Ecto neural progenitor cell (in vitro differentiated cells): ENCODE measurements at places on chromosomes 1 and 21.

- DNase-seq, result no peak
Measured at GRCh38 chr1:160096274-160097116, 1.9 kb downstream of the IGSF8 start.

DNA sequence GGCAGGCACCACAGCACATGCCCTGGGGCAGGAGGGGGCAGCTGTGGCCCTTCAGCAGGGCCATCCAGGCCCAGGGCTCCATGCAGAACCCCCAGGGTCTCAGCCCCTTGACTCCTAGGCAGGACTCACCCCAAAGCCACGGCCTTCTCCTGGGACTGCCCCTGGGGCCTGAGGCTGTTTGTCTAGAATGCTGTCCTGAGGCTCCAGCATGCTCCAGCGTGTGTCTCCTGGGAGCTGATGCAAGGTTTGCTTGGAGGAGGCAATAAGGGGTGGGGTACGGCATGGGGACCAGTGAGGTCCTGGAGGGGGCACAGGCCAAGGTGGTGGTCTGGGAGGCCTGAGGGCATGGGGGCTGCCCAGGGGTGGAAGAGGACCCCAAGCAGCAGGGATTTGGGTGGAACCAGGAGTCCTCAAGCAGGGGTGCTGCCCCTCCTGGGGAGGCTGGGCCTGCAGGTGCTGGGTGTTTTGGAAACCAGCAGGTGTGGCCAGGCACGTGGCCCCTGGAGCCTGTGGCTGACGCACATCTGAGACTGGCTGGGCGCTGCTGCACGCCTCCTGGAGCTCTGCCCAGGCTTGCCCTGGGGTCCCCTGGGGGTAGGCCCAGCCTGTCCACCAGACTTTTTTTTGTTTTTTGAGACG lies 7.8 kb upstream of the CALML6 start:
- no peak for DNase-seq

DNA sequence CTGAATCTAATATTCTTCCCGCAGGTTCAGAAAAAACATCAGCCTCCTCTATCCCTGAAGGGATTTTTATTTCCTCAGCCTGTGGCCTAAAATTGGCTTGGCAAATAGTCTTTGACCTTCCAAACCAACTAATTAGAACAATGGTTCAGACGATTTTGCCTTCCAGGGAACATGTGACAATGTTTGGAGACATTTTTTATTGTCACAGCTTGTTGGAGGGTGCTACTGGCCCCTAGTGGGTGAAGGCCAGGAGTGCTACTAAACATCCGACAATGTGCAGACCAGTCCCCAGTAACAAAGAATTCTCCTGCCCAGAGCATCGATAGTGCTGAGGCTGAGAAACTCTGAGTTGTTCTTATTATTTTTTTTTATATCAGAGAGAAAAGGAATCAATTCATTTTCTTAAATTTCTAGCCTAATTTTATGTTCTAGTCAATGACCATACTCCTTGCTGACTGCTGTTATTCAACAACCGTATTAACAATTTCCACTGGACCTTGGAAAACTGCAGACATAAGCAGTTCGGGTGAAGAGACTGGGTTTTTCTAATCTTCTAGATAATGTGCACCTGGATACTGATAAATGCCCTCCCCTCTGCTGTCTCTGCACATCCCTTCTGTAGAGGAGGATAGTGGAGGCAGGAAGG lies 280.7 kb downstream of the LMX1A start:
- DNase-seq, result no peak

DNA sequence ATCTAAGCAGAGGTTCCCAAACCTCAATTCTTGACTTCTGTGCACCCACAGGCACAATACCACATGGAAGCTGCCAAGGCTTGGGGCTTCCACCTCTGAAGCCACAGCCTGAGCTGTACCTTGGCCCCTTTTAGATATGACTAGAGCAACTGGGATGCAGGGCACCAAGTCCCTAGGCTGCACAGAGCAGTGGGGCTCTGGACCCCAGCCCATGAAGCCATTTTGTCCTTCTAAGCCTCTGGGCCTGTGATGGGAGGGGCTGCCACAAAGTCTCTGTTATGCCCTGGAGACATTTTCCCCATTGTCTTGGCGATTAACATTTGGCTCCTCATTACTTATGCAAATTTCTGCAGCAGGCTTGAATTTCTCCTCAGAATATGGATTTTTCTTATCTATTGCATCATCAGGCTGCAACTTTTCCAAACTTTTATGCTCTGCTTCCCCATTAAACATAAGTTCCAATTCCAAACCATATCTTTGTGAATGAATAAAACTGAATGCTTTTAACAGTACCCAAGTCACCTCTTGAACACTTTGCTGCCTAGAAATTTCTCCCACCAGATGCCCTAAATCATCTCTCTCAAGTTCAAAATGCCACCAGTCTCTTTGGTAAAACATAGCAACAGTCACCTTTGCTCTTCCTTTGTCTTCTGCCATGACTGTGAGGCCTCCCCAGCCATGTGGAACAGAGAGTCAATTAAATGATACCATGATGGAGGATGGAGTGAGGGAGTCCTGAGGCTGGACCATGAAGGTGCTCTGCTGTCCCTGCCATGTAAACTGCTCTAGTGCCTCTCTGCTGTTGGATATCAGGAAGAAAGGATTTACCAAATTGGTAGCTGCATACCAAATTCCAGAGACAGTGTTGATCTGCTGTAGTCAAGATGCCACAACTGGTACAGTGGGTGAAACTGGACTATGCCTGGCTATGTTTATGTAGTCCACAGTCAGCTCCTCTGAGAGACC lies 37.6 kb downstream of the RUNX3 start:
- DNase-seq, result peak; percentile 13

DNA sequence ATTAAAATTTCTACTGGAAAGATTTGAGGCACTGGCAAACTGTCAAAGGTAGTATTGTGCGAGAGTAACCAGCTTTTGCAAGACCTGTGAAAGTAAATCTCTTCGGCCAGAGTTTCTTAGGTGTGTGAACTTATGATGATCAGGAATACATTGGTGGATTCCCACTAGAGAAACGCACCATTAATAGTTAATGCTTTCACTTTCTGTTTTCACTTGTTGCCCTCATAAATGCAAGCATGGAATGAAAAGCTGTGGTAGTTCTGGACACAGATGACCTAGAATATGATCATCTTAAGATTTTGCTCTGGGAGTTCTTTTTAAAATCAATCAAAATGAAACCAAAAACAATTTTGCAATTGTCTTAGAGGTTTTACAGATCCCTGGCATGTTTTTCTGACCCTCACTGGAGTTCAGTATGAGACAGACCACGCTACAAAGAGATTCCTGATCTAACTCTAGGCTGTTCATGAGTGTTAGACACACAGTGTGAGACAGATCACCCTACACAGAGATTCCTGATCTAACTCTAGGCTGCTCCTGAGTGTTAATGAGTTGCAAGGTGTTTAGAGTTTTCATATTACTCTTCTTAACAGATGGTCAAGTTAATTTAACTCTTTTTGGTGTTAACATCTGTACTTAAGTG lies 98.8 kb downstream of the SDCCAG8 start:
- no peak for DNase-seq

DNA sequence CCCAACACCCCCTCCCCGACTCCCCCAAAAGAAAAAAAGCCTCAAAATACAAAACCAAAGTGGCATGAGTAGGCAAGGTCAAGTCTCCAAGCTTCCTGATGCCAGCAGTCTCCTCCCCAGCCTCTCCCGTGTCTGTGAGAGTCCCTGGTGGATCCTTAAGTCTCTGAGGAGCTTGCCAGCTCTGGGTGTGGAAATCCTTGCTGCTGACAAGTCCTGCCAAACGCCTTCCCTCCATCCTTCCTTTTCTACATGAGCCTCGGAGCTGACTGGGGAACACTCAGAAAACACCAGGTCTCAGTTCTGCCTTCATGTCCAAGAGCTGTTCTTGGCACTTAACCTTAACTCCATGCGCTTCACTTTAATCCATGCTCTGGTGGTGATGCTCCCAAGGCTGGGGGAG lies 3.7 kb upstream of the ETV3L start:
- DNase-seq, result no peak

GRCh38 chr1:67031121-67031858 lies 22.7 kb downstream of the SLC35D1 start:
- DNase-seq, result no peak

- DNase-seq, result no peak
Measured at GRCh38 chr1:27356277-27356618, 10.5 kb downstream of the MAP3K6 start.

DNA sequence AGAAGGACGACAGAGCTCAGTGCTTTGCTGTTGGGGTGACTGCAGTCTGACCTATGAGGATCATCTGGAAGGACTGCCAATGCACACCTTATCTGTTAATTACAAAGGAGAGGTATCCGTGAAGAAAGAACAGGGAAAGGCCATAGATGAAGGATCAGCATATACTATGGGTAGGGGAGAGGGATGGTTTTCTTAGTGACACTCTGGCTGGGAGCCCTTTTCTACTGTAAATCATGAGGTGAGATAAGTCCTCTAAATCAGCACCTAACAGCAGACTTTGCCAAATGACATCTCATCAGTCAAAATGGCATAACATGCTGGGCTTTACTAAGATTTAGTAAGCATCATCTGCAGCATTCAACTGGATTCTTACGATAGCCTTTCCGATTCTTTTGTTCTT lies 100.0 kb downstream of the PLPPR5 start:
- no peak for DNase-seq

- DNase-seq, result no peak
Measured at GRCh38 chr21:45875416-45875760, 106.2 kb upstream of the COL6A1 start.

DNA sequence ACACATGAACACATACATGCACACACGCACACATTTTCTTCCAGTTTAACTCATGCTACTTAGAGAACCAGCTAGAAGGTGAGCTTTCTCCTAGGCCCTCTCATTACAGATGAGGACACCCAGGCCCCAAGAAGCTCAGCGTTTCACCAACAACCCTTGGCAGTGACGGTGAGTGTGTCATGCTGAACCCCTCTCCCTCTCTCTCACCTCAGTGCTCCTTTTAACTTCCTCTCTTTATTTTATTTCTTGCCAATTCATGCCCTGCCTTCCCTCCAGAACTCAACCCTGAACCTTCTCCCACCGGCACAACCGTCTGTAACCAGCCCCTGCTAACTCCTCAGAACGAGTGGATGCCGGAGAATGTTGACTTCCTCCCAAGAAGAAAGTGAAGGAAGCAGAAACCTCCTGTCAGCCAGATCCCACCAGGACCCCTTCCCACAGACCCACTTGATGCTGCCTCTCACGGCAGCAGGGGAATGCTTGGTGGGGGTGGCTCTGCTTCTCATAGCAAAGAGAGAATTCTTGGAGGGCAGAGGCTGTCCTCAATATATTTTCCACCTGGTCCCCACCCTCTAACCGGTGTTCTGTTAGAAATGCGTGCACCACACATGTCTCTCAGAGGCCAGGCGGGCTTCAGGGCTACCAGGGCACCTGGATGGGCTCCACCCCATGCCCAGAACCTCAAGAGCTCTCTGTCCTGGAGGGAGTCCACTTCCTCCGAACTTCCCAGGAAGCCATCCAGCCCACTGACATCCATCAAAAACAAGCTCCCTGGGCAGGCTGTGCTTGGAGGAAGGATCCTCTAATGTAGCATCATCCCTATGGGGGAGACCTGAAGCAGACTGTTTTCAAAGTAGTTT lies 134.0 kb downstream of the TOMM20 start:
- DNase-seq, result peak; percentile 20

DNA sequence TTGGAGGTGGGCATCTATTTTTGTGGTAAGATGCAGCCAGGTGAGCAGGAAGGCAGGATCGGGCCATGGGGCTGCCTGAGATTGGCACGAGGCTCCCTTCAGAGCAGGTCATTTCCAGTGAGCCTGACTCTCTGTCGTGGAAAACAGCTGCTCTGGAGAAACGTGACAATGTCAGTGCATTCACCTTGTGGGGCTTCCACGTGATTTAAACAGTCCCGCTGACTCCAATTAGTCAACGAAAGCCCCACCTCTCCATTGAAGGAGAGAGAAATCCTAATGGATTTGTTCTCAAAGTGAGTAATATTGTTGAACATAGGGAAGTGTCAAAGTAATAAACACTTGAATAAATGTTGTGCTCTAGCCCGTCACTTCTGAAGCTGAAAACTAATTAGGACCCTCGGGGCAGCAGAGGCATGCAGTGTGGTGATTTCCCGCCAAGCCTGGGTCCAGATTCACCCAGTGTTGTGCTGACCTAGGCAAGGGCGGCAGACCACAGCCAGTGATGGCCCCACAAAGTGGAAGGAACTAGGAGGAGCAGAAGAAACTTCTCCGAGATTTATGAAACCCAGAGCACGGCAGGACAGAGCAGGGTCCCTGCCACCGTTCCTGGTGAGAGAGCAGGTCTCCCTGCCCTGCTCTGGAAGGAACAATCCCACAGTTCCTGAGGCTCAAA lies 172.5 kb upstream of the C1orf174 start:
- DNase-seq, result no peak

DNA sequence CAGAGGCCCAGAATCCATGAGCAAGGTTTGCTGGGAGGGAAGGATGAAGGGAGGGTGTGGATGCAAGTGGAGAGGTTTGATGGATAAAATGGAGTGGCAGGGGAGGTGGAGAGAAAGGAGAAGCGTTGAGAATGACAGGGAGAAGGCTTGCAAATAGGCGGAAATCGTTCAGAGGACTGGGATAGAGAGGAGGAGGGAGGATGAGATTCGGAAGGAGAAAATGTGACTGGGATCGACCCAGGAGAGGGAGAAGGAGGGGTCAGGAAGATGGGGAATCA lies 376 bp downstream of the AVPR1B start:
- no peak for DNase-seq

- DNase-seq, result no peak
Measured at GRCh38 chr1:24300971-24301784, 18.0 kb upstream of the GRHL3 start.

DNA sequence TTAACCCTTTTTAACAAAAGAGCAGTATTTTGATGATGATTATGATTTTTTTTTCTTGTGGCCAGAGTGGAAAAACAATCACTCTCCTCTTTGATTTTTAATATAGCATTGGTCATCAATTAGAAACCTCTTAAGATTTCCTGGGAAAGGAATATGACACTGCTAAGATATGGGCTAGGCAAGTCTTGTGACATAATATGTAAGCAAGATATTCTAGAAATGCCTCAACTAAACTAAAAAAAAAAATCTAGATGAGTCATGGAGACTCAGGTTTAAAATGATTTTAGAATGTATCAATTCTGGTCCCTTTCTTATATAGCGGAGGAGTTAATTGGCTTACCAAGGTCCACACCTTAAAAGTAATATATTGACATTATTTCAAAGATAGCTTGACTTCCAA lies 60.3 kb upstream of the JUN start:
- no peak for DNase-seq

DNA sequence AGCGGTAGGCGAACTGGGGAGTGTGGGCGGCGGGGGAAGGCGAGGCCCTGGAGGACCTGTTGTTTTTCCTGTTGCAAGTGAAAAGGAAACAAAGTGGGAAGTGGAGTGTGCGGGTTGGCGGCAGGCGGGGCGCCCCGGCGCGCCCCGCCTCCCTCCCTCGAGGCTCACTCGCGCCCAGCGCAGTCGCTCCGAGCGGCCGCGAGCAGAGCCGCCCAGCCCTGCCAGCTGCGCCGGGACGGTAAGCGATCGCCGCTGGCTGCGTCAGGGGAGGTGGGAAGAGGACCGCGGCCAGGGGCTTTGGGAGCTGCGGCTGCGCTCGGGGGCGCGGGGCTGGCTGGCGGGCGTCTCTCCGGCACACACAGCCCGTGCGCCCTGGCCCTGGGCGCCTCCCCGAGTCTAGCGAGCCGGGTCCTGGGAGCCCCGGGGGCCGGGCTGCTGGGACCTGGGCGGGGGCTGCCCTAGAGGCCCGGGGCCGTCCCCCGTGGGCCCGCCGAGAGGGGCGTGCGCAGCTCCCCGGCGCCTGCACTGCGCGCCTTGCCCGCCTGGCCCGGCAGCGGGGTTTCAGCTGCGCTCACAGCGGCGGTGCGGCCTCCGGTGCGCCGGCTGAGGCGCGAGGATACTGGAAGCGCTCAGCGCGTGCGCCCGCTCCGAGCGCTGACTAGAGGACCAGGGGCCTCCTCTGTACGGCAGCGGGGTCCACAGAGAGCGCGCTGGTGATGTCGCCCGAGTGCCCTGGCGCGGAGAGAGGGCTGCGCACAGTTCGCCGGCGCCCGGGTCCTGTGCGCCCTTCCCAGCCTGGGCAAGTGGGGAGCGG lies at the start of gene PIK3CD:
Gene PIK3CD, plus strand, starts transcription at position 167 of the 814 bp plus-strand sequence. CDS start 58,725 bp downstream, outside the sequence.
- DNase-seq, result peak; percentile 81
